ENCODE measurements at places on chromosomes 1 and 21.

GRCh38 chr21:29121759-29122158 lies 8.7 kb upstream of the MAP3K7CL start:
- no peak for DNase-seq

DNA sequence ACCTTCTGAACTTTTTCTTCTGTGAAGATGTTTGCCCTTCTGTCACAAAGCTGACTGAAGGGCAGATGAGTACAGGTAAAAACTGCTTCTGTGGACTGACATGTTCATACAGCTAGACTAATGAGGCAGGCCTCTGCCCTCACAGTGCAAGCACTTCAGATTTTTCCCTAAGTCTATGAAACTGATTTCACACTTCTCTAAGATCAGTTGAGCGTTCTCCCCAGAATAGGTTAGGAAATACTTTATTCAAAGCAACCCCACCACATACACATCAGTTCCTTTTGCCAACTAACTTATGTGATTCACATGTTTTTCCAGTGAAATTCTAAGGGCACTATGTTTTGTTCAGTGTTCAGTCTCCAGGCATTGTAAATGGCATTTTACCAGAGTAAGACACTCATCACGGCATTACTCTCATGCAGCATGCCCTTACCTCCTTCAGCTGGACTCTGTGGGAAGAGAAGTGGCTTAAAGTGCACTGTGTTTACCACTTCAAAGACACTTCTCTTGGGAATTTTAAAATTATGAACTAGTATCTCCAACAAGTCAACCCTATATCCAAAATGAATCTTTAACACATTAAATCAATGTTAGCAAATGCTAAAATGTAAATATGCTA lies 5.4 kb upstream of the PSMG1 start:
- DNase-seq: no peak

DNA sequence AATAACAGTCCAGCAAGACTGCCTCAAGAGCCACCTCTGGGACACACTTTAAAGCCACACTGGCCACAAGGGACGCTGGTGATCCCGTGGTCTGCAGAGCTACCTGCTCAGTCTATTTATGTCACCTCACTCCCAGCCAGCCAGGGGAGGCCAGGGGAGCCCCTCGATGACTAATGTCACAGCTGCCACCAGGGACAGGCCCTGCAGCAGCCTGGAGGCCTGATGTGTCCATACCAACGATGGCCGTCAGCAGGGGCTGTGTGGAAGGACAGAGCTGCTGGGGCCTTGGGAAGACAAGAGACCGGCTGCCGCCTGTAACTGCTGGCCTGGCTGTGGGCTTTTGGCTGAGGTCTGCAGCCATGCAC lies 71.0 kb downstream of the SIK1 start:
- peak; percentile 31 for DNase-seq

DNA sequence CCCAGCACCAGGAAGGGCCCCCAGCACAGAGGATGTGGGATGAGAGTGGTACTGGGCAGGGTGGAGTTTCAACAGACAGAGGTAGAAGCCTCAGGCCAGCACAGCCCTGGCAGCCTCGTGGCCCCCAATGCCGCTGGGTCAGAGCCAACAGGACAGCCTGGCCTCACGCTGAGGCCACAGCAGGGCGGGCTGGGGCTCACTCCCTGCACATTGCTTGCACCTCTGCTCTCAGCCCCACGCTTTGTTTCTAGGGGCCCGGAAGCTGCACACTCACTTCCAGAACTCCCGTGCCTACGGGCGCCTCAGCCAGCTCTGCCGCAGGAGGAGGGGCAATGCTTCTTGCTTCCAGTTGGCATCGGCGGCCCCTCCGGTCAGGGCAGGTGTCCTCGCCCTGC lies 72.9 kb downstream of the SIK1 start:
- DNase-seq: no peak

- DNase-seq: no peak
These were observed 1.3 kb downstream of the SLC41A1 start for GRCh38 chr1:205811660-205812059.

DNA sequence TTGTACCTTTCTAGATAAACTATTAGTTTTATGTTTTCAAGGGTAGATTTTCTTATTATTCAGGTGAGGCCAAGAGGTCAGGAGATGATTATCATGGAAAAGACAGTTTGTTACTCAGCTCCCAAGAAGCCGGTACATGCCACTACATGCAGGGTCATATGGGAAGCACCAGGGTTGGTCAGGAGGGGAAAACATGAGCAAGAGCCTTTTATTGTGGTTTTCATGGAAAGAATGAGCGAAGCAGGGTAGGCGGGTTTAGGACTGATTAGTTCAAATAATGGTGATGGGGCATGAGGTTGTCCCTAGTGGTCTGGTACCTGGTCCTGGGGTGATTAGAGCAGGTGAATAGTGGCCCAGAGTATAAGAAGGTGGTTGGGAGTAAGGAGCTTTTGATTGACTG lies 189.9 kb downstream of the APP start:
- no peak for DNase-seq

DNA sequence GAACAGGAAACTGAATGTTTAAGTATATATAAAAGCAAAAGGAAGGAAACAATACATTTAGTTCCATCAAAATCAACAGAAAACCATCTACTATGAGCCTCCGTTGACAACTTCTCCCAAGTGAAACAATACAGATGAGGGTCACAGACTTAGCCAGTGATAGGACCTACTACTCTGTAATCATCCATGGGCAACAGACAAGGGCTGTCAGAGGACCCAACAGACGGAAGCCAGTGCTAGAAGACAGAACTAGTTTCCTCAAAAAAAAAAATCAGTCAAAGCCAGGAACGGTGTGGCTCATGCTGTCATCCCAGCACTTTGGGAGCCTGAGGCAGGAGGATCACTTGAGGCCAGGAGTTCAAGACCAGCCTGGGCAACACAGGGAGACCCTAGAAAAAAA lies 20.6 kb downstream of the RERE start:
- DNase-seq: no peak

GRCh38 chr1:110253213-110253612 lies 43.1 kb downstream of the KCNC4 start:
- no peak for DNase-seq

DNA sequence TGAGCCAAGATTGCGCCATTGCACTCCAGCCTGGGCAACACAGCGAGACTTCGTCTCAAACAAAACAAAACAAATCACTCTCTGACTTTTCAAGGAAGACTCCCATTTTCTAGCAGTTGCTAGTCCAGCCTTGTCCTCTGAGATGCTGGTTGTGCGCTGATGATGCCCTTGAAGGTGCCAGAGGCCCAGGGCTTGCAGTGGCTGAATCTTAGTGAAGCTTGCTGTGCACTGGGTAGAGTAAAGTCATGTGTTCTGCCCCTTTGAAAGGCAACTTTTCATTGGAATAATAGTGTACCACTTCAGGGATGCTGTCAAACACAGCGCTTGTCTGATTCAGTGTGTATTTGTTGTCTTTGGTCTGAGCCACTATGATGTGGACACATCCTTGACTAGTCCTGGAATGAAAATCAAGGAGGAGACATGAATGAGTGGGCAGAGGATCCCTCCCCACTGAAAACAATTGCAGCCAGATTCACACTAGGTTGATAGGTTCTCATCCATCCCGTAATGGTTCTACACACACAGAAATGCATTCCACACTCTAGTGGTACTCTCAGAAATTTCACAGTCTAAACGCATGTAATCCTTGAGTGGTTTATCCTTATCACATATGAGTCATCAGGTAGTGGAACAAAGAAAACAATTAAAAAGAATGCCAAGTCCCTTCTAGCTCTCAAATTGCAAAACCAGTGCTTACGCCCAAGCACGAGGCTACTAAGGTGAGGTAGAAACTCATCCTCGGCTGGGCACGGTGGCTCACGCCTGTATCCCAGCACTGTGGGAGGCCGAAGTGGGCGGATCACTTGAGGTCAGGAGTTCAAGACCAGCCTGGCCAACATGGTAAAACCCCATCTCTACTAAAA lies 17.8 kb upstream of the TDRD10 start:
- DNase-seq: no peak

DNA sequence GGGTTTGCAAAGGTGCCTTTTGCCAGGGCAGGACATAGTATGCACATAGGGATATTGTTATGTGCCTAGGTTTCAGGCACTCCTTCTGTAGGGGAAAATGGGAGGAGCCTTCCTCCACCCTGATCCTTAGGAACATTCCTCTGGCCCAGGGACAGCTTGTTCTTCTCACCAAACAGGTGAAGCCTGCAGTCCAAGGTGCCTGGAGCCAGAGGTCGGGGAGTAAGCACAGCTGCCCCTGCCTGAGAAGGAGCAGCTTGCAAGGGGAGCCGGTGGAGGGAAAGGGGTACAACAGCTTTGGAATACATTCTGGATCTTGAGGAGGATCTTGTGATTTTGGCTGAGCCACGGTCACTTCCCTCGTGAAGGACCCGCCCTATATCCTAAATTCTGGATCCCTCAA lies 82.4 kb upstream of the CD1D start:
- no peak for DNase-seq

- peak; percentile 24 for DNase-seq
These were observed 987 bp downstream of the GPR137B start for GRCh38 chr1:236143104-236143948.

GRCh38 chr1:154837672-154838171 lies 32.4 kb downstream of the KCNN3 start:
- peak; percentile 90 for DNase-seq

DNA sequence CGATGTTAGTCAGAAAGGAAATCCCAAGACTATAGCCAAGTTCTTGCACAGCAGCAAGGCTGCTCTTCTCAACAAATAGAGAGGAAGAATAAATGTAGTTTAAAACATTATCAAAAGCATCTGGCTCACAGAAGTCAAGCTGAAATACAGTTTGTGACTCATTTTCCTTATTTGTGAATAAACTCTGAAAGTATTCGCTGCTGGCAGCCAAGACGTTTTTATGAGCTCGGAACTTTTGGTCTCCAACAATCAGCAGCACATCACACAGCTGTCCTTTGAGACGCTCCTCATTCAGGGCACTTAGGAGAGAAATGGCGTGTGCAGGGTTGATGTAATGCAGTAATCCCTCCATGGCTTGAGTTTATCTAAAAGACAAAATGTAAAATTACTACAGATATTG lies 16.4 kb downstream of the ZBTB21 start:
- DNase-seq: no peak

- no peak for DNase-seq
These were observed 135.5 kb downstream of the TGFB2 start for GRCh38 chr1:218480588-218481099.

DNA sequence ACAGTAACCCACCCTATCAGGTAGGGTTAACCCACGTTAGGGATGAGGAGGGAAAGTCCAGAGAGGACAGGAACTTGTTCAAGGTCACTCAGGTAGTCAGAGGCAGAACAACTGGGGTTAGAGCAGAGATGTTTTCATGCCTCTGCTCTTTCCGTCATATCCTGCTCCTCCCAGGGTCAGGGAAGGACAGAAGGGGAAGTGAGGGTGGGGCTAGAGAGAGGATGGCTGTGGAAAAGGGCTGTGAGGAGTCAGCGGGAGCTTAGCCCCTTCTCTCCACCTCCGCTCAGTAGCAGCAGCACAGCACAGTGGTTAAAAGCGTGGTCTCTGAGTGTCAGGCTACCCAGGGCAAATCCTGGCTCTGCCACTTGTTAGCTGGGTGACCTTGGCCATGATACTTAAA lies 36.5 kb downstream of the DDX20 start:
- DNase-seq: no peak

GRCh38 chr1:51234721-51235425 lies 1.2 kb upstream of the RNF11 start:
- peak; percentile 96 for DNase-seq

DNA sequence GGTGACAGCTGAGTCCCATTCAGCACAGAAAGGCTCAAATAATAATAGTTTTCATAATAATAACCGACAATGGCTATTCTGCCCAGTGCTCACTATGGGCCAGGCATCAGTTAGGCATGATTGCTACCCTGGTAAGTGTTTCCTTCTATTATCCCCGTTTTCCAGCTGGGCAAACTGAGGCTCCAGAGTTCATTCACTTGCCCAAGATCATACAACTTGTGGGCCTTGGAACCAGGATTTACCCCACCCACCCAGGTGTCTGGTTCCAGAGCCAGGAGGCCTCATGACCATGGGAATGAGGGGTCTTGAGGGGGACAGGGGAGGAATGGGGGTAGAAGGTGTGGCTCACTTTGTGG lies 518 bp downstream of the PLOD1 start:
- DNase-seq: no peak

Measured in NCI-H524 (cell line).